ENCODE measurements at places on chromosomes 11 and 22.

- DNase-seq: no peak
These were observed 97.9 kb upstream of the TENM4 start for GRCh38 chr11:79538775-79539174.

DNA sequence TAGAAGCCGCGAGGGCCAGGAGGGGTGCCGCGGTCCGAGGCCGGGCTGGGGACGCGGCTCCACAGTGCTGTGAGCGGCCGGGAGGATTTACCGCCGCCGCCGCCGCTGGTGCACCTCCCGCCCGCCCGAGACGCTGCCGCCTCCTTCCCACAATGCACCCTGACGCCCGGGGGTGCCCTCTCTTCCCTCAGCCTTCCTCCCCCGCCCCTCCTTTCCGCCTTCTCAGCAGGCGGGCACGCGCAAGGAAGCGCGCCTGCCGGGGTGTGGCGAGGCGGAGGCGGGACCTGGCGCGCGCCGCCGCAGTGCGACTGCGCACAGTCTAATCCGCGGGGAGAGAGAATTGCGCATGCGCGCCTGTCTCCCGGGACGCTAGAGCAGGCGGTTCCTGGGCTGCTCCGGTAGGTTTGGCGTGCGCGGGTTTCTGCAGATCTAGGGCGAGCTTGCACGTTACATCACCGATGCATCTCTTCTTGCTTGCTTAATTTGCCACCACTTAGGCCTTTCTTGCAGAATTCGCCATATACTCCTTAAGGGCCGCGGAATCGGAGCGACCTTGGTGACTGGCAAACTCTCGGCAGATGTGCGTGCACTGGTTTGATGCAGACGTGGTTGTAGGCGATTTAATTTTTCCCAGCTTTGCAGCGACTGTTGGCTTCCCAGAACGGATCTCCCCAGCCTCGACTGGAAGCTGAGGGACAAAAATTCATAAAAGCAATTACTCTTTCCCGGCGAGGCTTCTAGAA lies at the start of the genes GVQW3 and THAP12:
Gene GVQW3 (plus strand): TSS at position 347 of the 743 bp plus-strand sequence. CDS start 506 bp downstream, outside the sequence.
Gene THAP12 (minus strand): TSS at position 156 of the 743 bp plus-strand sequence. CDS start 296 bp downstream, outside the sequence.
- peak; percentile 100 for DNase-seq

DNA sequence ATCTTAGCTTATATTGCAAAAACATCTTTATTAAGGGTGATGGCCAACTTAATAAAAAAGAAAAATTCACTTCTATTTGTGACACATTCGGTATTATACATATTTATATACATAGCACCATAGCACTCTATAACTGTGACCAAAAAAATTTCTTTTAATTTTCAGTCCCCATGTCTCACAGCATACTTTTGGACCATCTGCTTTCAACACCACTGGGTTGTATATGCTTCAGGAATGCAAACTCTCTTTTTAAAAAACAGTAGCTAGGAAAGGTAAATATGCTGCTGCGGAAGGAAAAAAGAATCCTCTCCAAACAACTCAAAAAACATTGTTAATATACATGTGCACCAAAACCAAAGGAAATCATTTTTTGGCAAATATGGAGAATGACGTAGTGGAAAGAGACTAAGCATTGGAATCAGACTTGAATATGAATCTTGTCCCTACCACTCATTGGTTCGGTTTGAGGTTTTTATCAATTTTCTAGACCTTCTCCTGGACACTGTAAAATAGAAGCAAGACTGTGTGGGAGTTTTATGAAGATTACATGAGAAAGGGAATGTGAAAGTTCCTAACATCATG lies 227.9 kb downstream of the BLID start:
- no peak for DNase-seq

DNA sequence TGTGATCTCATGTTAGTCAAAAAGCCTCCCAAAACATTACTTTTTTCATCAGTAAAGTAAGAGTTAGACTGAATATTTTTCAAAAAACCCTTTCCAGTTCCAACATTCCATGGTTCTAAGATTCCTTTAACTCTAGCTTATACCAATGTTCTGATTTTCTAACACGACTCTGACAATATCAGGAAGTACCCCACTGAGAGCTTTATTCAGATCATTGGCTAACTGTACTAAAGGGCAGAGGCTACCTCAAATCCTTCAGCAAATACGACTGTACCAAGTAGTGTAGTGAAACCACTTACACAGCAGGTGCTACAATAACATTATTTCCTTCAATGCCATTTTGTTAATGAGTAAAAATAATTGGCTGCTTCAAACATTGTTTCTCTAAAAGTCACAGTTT lies 213.4 kb upstream of the PITPNB start:
- no peak for DNase-seq

GRCh38 chr11:32334822-32335221 lies 100.5 kb downstream of the WT1 start:
- DNase-seq: no peak

- DNase-seq: peak; percentile 84
These were observed 22.4 kb downstream of the RPL3 start for GRCh38 chr22:39296981-39297489.

DNA sequence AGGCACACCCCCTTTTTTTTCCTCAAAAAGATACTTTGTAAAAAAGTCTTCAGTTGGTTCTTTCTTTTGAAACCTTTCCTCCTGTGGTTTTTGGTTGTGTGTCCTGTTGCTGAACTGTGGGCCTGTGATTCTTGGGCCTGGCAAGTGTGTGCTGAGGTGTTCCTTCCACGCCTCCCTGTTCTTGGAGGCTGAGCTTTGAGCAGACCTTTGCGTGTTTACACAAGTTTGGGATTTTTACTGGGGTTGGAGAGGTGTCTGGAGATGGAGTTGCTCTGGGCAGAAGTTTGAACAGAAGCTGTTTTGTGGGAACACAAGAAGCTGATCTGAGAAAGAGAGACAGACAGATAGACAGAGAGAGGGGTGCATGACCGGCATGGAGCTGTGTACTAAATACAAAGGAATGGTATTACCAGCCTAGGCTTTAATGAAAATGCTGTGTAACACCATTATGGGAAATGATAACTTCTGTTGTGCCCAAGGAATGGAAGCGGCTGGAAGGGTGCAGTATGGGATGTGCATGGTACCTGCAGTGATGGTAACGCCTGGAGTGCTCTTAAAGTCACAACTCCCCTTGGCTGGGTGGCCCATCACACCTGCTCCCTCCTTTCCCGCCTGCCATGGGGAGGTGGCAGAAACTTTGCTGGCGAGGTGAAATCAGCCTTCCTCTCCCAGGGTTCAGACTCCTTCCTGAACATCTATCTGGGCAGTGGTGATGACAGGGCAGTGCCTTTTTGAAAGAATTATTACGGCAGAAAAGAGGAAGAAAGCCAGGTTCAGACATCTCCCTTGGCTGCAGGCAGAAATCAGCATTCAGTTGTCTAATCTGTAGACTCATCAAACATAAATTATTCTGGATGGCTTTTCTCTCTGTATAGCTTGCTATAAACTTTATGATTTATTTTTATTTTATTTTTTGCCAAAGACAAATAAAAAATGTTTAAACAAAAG lies 70.4 kb downstream of the LDLRAD3 start:
- DNase-seq: no peak

GRCh38 chr11:72225411-72225951 lies 914 bp downstream of the INPPL1 start:
- peak; percentile 74 for DNase-seq

- DNase-seq: no peak
These were observed 6.0 kb upstream of the MS4A6E start for GRCh38 chr11:60321051-60321450.

DNA sequence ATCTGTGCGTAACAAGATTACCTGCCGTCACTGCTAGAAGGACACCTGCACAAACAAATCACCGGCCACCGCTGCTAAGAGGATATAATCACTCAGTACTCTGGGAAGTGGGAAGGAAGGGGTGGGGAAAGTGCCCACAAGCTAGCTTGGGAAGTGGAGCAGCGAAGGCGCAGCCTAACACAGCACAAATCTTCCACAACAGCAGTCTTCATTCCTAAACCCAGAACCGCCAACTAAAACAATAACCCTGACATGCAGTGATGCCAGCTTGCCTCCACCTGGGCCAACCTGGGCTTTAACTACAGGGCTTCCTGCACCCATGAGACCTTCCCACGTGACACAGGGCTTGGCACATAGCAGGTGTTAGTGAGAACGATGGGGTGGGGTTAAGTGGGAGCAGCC lies 5.1 kb downstream of the DGCR2 start:
- peak; percentile 25 for DNase-seq

GRCh38 chr11:131488238-131488637 lies 117.8 kb downstream of the NTM start:
- no peak for DNase-seq

DNA sequence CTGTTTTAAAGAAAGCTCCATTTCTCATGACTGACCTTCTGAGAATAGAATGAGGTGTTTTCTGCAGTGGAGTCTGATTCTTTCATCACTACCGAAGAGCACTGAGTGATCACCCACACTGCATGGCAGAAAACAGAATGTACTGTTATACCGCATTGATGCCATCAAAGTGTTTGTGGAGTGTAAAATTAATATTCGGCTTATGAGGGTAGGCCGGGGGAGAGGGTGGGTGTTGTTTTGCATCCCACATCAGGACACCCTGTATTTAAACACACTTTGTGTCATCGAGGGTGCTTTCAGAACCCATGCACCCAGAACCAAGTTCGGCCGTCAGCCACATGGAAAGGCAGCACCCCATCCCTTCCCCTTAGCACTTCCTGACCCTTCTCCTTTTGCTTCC lies 41.3 kb upstream of the ETS1 start:
- no peak for DNase-seq

- DNase-seq: no peak
These were observed 60.2 kb downstream of the EHF start for GRCh38 chr11:34680918-34681586.

GRCh38 chr11:61913699-61914395 lies 3.5 kb downstream of the RAB3IL1 start:
- DNase-seq: peak; percentile 73

GRCh38 chr11:58647866-58648265 lies 25.4 kb downstream of the CNTF start:
- DNase-seq: no peak

GRCh38 chr11:58888579-58888978 lies 44.1 kb upstream of the GLYATL2 start:
- no peak for DNase-seq

- DNase-seq: peak; percentile 73
These were observed 34.8 kb downstream of the EFCAB6 start for GRCh38 chr22:43777286-43777685.

- no peak for DNase-seq
These were observed 13.2 kb upstream of the TSKU start for GRCh38 chr11:76769645-76770586.

GRCh38 chr11:110896358-110896757 lies 184.1 kb upstream of the ARHGAP20 start:
- no peak for DNase-seq

- no peak for DNase-seq
These were observed 340.5 kb downstream of the TENM4 start for GRCh38 chr11:79100093-79100910.

- DNase-seq: peak; percentile 87
These were observed 12.6 kb downstream of the LRRC75B start for GRCh38 chr22:24580276-24580675.

DNA sequence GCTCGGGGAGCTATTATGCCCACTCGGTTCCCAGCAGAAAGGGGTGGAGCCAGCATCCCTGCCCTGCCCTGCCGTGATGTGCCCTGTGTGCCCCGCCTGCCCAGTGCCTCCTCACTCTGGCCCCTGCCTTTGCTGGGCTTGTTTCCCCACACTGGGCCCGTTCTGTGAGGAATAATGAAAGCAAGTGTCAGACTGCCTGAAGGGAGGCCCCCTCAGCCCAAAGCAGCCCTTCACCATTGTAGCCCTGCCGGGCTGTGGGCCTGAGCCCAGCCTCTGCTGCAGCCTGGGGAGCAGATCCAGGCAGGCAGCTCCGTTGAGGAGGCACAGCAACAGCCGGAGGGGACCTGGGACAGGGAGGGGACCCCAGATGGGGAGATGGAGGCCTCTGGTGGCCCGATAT lies 20.2 kb upstream of the NEFH start:
- DNase-seq: no peak

DNA sequence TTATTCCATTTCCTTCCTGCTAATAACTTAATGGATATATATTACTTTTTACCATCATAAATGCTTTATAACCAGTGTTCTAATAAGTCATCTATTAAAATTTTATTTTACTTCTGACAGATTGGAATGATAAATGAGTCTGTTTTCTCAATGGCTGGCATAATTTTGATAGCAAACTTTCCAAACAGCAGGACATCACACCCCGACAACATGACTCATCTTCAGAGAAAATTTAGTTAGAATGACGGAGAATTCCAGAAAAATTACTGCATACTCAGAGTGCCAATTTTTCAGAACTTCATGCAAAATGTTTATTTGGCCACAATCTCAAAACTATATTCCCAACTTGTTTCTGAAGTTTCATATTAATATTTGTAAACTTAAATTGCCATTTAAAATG lies 174.4 kb downstream of the SWAP70 start:
- DNase-seq: peak; percentile 81
